ENCODE measurements at places on chromosomes 12 and 14. TPM values are rescaled to one million over a fixed set of nuclear protein-coding genes. Genes with fewer than 3 reads are reported as not detected.

- H3K4me3 ChIP-seq, result peak overlapping the region; percentile 23
- no peak for DNase-seq
- H3K27ac ChIP-seq, result no peak overlapping the region
- no peaks in the 10 kb centered on the region for H3K4me1 ChIP-seq
- H3K27me3 ChIP-seq, result no peaks in the 10 kb centered on the region
- no peaks in the 10 kb centered on the region for H3K36me3 ChIP-seq
Measured at GRCh38 chr12:62434494-62435302, 31.9 kb upstream of the MON2 start.

PSME1 gene
- polyA plus RNA-seq, result 206 TPM

TMEM132C gene
- polyA plus RNA-seq, result not detected

ASCL1 gene
- not detected for polyA plus RNA-seq

DNA sequence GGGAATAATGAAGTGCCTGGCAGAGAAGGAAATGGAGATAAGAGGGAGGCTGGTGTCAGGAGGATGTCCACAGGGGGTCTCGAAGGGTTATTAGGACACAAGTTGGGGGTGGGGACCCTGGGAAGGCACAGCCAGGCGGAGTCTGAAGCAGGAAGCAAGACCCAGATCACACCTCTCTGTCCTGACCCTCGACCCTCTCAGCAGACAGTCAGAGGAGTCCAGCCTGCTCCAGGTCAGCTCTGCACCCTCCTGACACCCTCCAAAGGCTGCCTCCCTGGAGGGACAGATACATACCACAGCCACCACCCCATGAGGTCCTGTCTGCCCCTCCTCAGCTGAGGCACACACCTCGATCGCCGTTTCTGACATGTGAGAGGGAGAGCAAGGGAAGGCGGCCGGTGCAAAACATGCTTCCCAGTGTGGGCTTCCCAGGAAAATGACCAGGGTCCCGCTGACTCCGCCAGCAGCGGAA, 9.0 kb downstream of the BCL11B start:
- no peak for DNase-seq
- H3K27me3 ChIP-seq, result no peaks in the 10 kb centered on the region
- no peak overlapping the region for H3K27ac ChIP-seq
- H3K4me1 ChIP-seq, result no peaks in the 10 kb centered on the region
- no peak overlapping the region for H3K4me3 ChIP-seq

LMO3 gene
- polyA plus RNA-seq, result 11.0 TPM

GRCh38 chr12:75790219-75790618, 241.4 kb downstream of the PHLDA1 start:
- no peak for DNase-seq
- H3K27ac ChIP-seq, result no peak overlapping the region
- H3K4me3 ChIP-seq, result no peak overlapping the region
- H3K36me3 ChIP-seq, result no peaks in the 10 kb centered on the region
- H3K27me3 ChIP-seq, result no peaks in the 10 kb centered on the region
- H3K4me1 ChIP-seq, result no peaks in the 10 kb centered on the region

GRCh38 chr12:85781766-85782165, 54.4 kb downstream of the RASSF9 start:
- H3K27ac ChIP-seq, result no peak overlapping the region
- no peak for DNase-seq
- H3K27me3 ChIP-seq, result no peaks in the 10 kb centered on the region
- H3K4me3 ChIP-seq, result no peak overlapping the region
- H3K36me3 ChIP-seq, result no peaks in the 10 kb centered on the region
- H3K4me1 ChIP-seq, result no peaks in the 10 kb centered on the region

DNA sequence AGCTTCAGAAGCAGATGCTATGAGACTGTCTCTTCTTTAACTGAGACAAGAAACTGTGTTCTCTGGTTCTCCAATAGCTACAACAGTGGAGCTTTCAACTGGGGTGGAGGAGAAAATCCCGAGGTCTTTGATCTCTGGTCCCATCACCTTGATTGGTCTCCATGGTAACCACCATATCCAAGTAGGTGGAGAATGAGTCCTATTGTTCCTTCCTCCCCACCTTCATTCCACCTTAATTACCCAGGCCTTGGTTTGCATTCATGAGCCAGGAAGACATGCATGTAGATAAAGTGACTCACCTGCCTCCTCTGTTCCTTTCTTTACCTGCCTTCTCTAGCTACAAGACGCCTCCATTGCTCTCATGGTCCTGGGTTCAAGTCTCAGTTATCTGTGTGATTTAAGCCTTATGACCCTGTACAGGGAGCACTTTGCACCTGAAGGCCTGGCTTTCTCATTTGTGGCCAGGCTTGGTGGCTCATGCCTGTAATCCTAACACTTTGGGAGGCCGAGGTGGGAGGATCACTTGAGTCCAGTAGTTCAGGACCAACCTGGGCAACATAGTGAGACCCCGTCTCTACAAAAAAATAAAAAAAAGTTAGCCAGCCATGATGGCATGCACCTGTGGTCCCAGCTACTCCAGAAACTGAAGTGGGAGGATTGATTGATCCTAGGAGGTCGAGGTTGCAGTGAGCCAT, 157.7 kb upstream of the TBX3 start:
- no peaks in the 10 kb centered on the region for H3K36me3 ChIP-seq
- H3K4me1 ChIP-seq, result no peaks in the 10 kb centered on the region
- H3K27me3 ChIP-seq, result no peaks in the 10 kb centered on the region
- H3K4me3 ChIP-seq, result no peak overlapping the region

OR6C65 gene
- not detected for polyA plus RNA-seq

GRCh38 chr14:50943943-50944646, at the start of gene PYGL:
PYGL (minus strand) TSS chr14:50944483; CDS start chr14:50944403, 80 bp downstream.
- DNase-seq, result peak; percentile 93
- no peaks in the 10 kb centered on the region for H3K27me3 ChIP-seq
- no peak within 1 kb of the TSS for H3K27ac ChIP-seq
- H3K4me3 ChIP-seq, result peak within 1 kb of the TSS; percentile 76

DNA sequence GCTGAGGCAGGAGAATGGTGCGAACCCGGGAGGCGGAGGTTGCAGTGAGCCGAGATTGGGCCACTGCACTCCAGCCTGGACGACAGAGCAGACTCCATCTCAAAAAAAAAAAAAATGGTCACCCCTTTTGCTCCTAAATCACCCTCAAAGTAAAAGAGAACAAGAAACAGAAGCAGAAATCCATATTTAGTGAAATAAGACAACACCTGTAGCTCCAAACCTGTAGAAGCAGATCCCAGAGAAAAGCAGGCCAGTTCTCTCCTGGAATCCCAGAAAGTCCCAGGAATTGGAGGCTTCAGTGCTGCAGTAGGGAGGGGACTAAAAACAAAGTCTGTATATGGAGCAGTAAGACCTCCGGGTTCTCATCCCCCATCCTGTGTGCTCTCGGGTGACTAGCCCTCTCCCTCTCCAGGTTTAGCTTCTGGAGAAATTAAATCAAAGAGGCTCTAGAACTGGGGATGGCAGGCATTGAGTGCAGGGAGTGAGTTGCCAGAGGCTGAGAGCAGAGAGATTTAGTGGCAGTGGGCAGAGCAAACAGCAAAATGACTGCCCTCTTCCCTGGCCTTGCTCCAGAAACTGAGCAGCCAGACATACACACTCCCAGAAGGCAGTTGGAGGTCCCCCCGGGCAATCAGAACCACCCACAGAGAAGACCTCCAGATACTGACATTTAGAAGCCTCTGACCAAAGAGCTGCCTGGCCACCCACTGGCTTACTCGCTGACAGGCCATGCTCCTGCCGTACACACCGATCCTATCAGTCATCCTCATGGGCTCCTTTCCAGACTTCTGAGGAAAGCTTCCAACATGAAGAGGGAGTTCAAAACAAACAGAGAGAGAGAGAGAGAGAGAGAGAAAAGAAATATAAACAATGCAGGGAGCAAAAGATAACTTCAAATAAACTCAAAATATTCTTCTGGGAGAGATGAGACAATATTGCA, 6.3 kb upstream of the MLXIP start:
- no peaks in the 10 kb centered on the region for H3K27me3 ChIP-seq
- peak overlapping the region; percentile 92 for H3K27ac ChIP-seq
- H3K36me3 ChIP-seq, result no peaks in the 10 kb centered on the region
- peak; percentile 63 for DNase-seq

- no peaks in the 10 kb centered on the region for H3K4me1 ChIP-seq
- no peak overlapping the region for H3K4me3 ChIP-seq
- DNase-seq, result no peak
- H3K27me3 ChIP-seq, result no peaks in the 10 kb centered on the region
- no peak overlapping the region for H3K27ac ChIP-seq
- no peaks in the 10 kb centered on the region for H3K36me3 ChIP-seq
Measured at GRCh38 chr12:98238515-98239130, 276.8 kb upstream of the TMPO start.

PMCH gene
- polyA plus RNA-seq, result not detected

GRCh38 chr12:80269803-80270552, 170.6 kb downstream of the OTOGL start:
- no peak overlapping the region for H3K27ac ChIP-seq
- no peaks in the 10 kb centered on the region for H3K4me1 ChIP-seq
- no peaks in the 10 kb centered on the region for H3K27me3 ChIP-seq
- no peak overlapping the region for H3K4me3 ChIP-seq
- DNase-seq, result no peak
- no peaks in the 10 kb centered on the region for H3K36me3 ChIP-seq

DNA sequence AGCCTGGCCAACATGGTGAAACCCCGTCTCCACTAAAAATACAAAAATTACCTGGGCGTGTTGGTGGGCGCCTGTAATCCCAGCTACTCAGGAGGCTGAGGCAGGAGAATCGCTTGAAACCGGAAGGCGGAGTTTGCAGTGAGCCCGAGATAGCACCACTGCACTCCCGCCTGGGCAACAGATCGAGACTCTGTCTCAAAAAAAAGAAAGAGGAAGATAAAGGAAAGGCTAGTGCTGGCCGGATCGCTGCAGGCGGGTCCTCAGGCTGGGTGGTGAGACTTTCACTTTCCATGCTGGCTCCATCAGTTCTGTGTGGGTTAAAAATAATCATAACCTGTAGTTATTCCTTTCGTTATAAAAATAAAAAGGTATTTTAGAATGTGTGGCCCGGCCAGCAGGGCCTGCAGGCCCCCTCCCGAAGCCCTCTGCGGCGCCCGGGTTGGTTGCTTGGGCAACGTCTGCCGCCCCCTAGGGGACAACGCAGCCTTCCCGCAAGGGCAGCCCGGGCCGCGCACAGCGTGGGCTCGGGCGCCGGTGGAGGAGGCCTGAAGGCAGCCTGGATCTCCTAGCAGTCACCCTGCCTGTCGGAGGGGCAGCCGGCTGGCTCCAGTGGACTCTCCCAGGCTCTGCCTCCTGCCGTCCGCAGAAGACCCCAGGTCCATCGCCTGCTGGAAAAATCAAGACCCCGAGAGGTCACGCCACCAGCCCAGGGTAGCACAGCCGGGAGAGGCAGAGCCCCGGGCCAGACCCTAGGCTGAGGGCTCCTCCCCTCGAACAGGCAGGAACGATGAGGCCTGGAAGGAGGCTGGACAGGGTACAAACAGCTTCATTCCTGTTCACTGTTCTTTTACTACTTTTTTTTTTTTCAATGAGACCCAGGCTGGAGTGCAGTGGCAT, 5.0 kb upstream of the SLC25A47 start:
- no peaks in the 10 kb centered on the region for H3K4me1 ChIP-seq
- peak; percentile 94 for DNase-seq
- H3K4me3 ChIP-seq, result no peak overlapping the region
- no peak overlapping the region for H3K27ac ChIP-seq
- no peaks in the 10 kb centered on the region for H3K27me3 ChIP-seq
- H3K36me3 ChIP-seq, result no peaks in the 10 kb centered on the region

SDS gene
- polyA plus RNA-seq, result 9.9 TPM

GRCh38 chr12:126915309-126915708, 1351.7 kb upstream of the TMEM132C start:
- no peaks in the 10 kb centered on the region for H3K4me1 ChIP-seq
- no peak overlapping the region for H3K4me3 ChIP-seq
- H3K36me3 ChIP-seq, result no peaks in the 10 kb centered on the region
- no peak overlapping the region for H3K27ac ChIP-seq
- no peak for DNase-seq

MLH3 gene
- 18.5 TPM for polyA plus RNA-seq

PIWIL1 gene
- not detected for polyA plus RNA-seq

- no peaks in the 10 kb centered on the region for H3K27me3 ChIP-seq
- H3K4me1 ChIP-seq, result no peaks in the 10 kb centered on the region
- no peak overlapping the region for H3K27ac ChIP-seq
- no peaks in the 10 kb centered on the region for H3K36me3 ChIP-seq
Measured at GRCh38 chr12:49818241-49818895, 9.8 kb downstream of the NCKAP5L start.

DNA sequence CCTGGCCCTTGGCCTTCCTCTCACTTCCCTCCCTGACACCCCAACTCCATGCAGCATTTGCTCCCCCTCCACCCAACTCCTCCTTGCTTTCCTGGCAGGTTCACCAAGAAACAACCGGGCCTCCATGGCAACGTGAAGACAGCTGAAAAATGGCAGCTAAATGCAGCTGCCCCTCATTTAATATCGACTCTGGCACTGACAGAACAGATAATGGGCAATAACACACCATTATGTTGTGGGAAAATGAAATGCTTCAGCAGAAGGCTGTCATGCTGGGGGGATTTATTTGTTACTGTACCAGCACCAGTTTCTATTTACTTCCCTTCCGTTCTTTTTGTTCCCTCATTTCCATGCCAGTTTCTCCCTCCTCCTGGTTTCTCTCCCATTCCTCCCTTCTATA, 440.8 kb downstream of the NRXN3 start:
- DNase-seq, result no peak
- no peaks in the 10 kb centered on the region for H3K36me3 ChIP-seq
- no peak overlapping the region for H3K4me3 ChIP-seq
- H3K4me1 ChIP-seq, result no peaks in the 10 kb centered on the region
- H3K27ac ChIP-seq, result no peak overlapping the region

ADGRD1 gene
- polyA plus RNA-seq, result 2.9 TPM

CCDC60 gene
- polyA plus RNA-seq, result not detected

- no peak overlapping the region for H3K27ac ChIP-seq
- H3K36me3 ChIP-seq, result no peaks in the 10 kb centered on the region
- no peak overlapping the region for H3K4me3 ChIP-seq
- H3K4me1 ChIP-seq, result no peaks in the 10 kb centered on the region
Measured at GRCh38 chr14:101852785-101853184, 91.3 kb downstream of the PPP2R5C start.

GPR135 gene
- 0.50 TPM for polyA plus RNA-seq

- no peak overlapping the region for H3K27ac ChIP-seq
- no peaks in the 10 kb centered on the region for H3K36me3 ChIP-seq
- H3K4me3 ChIP-seq, result no peak overlapping the region
- DNase-seq, result no peak
- H3K27me3 ChIP-seq, result no peaks in the 10 kb centered on the region
Measured at GRCh38 chr12:125386652-125387051, 321.4 kb downstream of the AACS start.

TAS2R14 gene
- polyA plus RNA-seq, result not detected

- H3K4me3 ChIP-seq, result no peak overlapping the region
- H3K36me3 ChIP-seq, result no peaks in the 10 kb centered on the region
- DNase-seq, result no peak
- no peak overlapping the region for H3K27ac ChIP-seq
- H3K27me3 ChIP-seq, result no peaks in the 10 kb centered on the region
- H3K4me1 ChIP-seq, result no peaks in the 10 kb centered on the region
Measured at GRCh38 chr12:119711693-119712092, 43.8 kb downstream of the PRKAB1 start.

Data from aorta (tissue), 5 donors.